LHCN-M2 (cell line): ENCODE measurements at places on chromosomes 5 and 9. TPM values are rescaled to one million over a fixed set of nuclear protein-coding genes. Genes with fewer than 3 reads are reported as not detected.
A peak's percentile ranks its signal among the peaks of the same experiment; 100 is the strongest.

DNA sequence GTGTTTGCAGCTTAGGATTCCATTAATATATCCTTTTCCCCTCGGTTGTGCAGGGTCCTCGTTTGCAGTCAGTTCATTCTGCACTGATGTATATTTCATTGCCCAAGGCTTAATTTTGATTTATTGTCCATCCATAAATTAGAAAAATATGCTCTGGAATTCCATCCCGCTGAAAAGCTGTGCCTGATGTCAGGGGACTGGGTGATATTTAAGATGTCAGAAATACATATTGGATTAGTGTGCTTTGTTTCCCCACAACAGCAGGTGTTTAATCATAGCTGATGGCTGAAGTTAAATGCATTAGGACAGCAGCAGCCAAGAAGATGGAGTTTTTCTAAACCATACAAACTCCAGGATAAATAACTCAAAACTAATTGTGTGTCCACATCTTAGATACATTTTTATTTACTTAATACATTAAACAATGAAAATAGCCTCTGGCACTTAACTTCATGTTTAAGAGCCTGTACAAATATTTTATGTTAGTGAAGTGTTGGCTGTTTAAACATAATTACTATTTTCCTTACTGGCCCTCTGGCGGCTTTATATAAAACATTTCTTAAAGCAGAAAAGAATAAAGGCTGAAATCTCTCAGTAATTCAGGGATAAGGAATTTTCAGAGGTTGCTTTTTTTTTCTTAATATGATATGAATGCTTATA, 170.4 kb upstream of the TBCA start:
- DNase-seq, result peak; percentile 34

DNA sequence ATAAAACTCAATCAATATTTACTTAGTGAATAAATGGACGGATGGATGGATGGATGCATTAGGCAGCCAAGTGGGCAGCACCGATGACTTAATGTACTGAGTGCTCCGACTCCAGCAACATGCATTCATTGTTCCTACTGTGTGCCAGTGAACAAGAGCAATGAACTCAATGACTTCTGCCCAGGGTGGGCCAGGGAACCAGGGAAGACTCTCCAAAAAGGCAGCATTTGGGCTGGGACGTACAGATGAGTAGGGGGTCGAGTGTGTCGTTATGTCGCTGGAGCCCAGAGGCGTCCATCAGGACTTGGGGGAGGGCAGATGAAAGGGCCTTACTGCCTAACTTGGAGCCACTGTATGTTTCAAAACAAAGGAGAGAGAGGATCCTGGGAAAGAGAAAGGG, 126.4 kb downstream of the KCNIP1 start:
- DNase-seq, result no peak

DNA sequence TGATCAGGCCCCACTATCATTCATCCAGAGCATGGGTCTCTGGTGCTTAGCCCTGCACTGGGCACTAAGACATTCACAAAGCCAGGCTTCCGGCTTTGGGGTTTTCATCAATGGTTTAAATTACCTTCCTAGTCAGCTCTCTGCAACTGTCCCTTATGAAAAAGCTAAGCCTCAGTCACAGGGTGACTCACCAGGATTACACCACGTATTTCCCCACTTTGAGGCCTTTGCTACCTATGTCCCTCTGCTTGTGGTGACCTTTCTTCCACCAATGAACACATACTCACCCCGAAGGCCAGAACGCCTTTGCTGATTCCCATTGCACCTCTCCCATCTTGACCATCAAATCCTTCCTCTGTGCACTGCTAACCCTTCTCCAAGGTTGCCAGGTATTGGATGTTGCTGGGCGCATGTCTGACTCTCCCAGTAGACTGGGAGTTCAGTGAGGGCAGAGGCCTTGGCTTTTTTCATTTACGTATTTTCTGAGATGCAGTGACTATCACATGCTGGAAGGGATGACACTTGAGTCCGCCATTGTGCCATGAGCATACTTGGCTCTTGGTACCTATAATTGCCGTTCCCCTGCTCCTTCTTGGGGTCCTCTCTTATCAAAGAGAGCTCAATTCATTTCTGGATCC, 58.7 kb upstream of the TNFSF8 start:
- peak; percentile 19 for DNase-seq

- no peak for DNase-seq
Measured at GRCh38 chr9:28032268-28032590, 458.9 kb upstream of the C9orf72 start.

GRCh38 chr9:97348871-97349270, 41.4 kb downstream of the CCDC180 start:
- no peak for DNase-seq

- no peak for DNase-seq
Measured at GRCh38 chr5:171999877-172000276, 6.6 kb downstream of the FBXW11 start.

GRCh38 chr9:7125231-7125630, 367.5 kb downstream of the KDM4C start:
- DNase-seq, result no peak

DNA sequence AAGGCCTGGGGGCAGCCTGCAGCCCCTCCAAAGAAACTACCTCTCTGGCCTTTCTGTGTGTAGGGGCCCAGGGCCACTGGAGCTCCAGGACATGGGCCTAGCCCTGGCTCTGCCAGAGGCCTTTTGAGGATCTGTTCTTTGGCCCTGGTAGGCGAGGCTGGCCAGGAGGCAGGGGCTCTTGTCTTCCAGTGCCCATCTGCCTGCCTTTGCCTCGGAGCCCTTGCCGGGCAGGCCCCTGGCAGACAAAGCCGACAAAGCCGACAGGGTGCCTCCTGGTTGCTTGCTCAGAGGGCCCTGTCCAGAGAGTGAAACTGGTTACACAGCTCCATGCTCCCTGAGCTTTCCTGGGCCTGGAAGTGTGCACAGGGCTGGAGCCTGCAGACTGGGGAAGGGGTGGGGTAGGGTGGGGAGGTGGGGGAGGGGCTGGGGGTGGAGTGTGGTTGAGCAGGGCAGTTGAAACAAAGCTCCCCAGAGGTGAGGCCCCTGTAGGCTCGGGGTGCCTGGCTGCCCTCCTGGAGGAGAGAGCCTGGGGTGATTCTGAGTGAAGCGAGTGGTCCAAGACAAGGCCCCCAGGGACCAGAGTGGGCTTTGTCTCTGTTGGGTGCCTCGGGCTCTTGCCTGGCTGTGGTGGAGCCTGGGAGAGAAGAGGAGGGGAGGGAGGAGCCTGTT, 29.3 kb downstream of the PTPA start:
- DNase-seq, result peak; percentile 55

DNA sequence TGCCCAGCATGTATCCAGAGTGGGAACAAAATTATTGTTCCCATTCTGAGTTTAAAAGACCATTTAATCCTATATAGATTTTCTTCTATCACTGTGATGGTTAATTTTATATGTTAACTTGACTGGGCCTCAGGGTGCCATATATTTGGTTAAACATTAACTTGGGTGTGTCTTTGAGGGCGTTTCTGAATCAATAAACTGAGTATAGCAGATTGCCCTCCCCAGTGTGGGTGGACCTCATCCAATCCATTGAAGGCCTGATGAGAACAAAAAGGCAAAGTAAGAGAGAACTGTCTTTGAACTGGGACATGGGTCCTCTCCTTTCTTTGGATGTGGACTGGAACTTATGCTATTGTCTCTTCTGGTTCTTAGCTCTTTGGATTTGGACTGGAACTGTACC, 17.3 kb downstream of the RIOK2 start:
- DNase-seq, result no peak

DNA sequence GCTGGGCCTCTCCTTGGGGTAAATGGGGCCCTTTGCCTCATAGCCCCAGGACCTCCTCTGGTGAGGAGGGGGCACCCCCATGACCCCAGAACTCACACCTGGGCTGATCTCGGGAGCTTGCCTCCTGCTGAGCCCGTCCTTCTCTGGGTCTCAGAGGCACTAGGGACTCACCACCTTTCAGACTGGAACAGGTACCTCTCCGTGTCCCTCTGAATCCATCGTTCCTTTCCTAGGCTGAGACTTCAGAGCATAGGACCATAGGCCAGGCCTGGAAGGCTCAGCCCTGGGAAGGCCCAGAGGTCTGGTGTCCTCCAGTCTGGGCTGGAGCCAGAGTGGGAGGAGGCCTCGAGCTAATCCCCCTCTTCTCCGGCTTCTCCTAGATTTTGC, 97.9 kb downstream of the CACNA1B start:
- no peak for DNase-seq

GRCh38 chr9:125965477-125965876, 218.3 kb downstream of the PBX3 start:
- no peak for DNase-seq

DNA sequence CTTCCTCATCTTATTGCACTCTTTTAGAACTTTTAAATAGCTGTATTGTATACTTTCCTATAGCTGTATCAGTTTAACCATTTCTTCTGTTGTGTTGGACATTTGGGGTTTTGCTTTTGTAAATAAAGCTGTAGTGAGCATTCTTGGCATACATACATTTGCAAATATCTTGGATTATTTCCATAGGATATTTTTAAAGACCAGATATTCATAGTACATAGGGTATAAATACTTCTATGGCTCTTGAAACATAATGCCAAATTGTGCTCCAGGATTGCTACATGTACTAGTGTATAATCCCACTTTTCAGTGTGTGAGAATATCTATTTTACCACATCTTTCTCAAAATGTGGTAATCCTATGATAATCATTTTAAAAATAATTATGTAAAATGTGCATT, 51.2 kb downstream of the SCAMP1 start:
- DNase-seq, result no peak

GRCh38 chr5:59813761-59814536, 79.6 kb downstream of the PDE4D start:
- DNase-seq, result peak; percentile 86

GRCh38 chr5:40441733-40442132, 238.0 kb upstream of the PTGER4 start:
- DNase-seq, result no peak

DNA sequence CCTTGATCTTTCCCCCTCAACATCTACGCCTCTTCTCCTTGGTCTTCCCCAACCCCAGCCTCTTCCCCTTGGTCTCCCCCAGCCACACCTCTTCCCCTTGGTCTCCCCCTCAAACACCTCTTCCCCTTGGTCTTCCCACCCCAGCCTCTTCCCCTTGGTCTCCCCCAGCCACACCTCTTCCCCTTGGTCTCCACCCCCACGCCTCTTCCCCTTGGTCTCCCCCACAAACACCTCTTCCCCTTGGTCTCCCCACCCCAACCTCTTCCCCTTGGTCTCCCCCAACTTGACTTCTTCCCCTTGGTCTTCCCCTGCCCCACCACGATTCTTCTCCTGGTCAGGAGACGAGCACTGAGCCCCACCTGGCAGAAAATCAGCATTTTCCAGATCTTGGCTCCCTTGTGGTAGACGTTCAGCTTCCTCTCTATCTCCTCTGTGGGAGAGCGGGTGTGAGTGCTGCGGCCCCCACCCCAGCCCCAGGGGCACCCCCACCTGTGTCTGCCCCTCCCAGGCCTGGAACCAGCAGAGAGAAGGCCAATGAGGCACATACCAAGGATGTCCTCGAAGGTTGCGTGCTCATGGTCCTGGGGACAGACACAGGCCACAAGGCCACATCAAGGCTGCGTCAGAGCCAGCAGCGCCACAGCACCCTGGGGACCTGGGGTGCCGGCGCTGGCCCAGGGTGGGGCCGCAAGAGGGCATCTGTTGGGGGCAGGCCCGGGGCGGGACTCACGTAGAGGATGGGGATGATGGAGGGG, 7.0 kb downstream of the NSMF start:
- DNase-seq, result no peak

GRCh38 chr9:90074316-90074962, 469.6 kb downstream of the GADD45G start:
- DNase-seq, result no peak

GRCh38 chr9:3887221-3887653, 361.4 kb upstream of the RFX3 start:
- no peak for DNase-seq

- peak; percentile 54 for DNase-seq
Measured at GRCh38 chr9:4508907-4509589, 18.8 kb downstream of the SLC1A1 start.

GRCh38 chr5:98065261-98065909, 708.1 kb upstream of the RGMB start:
- DNase-seq, result no peak

GRCh38 chr9:92745881-92746280, 18.8 kb downstream of the BICD2 start:
- no peak for DNase-seq

DNA sequence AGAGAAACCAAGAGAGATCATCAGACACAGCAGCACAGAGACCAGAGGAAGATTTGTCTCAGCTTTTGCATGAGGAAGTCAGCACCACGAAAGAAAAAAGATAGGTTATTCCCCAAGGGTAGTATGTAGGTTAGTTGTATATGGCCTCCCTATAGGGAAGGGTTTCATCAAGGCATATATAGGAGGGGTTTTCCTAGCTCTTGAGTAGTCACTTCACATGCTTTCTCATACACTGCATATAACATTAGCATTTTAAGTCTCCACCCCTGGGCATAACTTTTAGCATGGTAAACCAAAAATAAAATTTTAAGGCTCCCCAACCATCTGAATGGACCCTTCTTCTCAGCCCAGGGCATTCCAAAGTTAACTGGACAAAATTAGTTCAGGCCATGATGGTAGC, 1571.6 kb upstream of the ACO1 start:
- DNase-seq, result no peak

DNA sequence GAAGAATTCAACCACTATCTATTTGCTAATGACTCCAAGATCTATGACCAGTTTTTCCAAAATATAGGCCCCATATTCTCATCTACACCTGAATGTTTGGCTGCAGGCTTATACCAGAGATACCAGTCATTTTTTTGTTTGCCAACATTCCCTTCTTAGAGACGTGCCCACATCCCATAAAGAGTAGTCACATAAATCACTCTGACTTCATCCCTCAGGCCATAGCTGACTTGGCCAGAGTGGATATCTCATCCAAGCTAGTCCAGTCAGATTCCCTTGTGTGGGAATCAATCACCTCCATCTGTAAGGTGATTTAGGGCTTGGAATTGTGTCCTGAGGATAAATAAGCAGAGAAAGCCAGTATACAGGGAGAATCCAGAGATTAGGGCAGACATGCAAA, 124.3 kb upstream of the SLC24A2 start:
- DNase-seq, result no peak

DNA sequence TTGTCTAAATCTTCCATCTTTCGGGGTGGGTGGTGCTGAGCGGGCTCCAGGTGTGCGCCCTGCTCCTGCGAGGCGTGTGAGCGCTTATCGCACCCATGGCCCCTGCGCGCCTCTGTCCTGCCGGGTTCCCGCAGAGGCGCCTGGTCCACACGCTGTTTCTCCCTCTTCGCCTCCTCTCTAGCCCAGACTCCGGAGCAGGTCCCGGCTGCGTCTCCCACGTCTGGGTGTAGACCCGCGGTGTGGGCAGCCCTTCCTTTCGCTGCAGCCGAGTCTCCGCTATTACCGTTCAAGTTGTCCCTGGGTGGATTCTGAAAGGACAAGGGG, 40.5 kb upstream of the PLEKHG4B start:
- no peak for DNase-seq

GRCh38 chr9:120892748-120893610, 16.0 kb upstream of the PHF19 start:
- DNase-seq, result peak; percentile 99

The PAX5 gene
- not detected in 2 replicates for total RNA-seq

The SLC34A3 gene
- total RNA-seq, result 0.06 TPM in 1 of 2 replicates, not detected in the other

The CSF2 gene
- not detected in 2 replicates for total RNA-seq

The MAN1B1 gene
- 78.4 and 92.8 TPM in 2 replicates for total RNA-seq

The SARDH gene
- 52.5 and 54.8 TPM in 2 replicates for total RNA-seq

The TAF11L5 gene
- total RNA-seq, result not detected in 2 replicates

The PPP1R2B gene
- total RNA-seq, result 0.06 TPM in 1 of 2 replicates, not detected in the other

The FAM78A gene
- 0.58 and 1.7 TPM in 2 replicates for total RNA-seq

The ARL14EPL gene
- 0.40 TPM in 1 of 2 replicates, not detected in the other for total RNA-seq

The GABRA1 gene
- not detected in 2 replicates for total RNA-seq

The PLAC8L1 gene
- total RNA-seq, result not detected in 2 replicates

The ZNF462 gene
- 11.3 and 14.6 TPM in 2 replicates for total RNA-seq

The GMCL2 gene
- total RNA-seq, result not detected in 2 replicates

The ZDHHC11 gene
- 0.17 TPM in 1 of 2 replicates, not detected in the other for total RNA-seq

The FNBP1 gene
- 11.5 and 16.8 TPM in 2 replicates for total RNA-seq

The QRFP gene
- not detected in 2 replicates for total RNA-seq

The GNPDA1 gene
- 53.5 and 113 TPM in 2 replicates for total RNA-seq
